H9 (cell line): ENCODE measurements at places on chromosomes 16 and 17. TPM values are rescaled to one million over a fixed set of nuclear protein-coding genes. Genes with fewer than 3 reads are reported as not detected.

CDH16 gene
- total RNA-seq, result not detected in 2 replicates

IL34 gene
- 4.2 and 4.4 TPM in 2 replicates for total RNA-seq

EVI2B gene
- not detected in 2 replicates for total RNA-seq

ROGDI gene
- total RNA-seq, result 33.5 and 36.4 TPM in 2 replicates

PLEKHH3 gene
- 21.4 and 22.3 TPM in 2 replicates for total RNA-seq

UTS2R gene
- 0.75 and 0.94 TPM in 2 replicates for total RNA-seq

CYGB gene
- 2.4 and 2.8 TPM in 2 replicates for total RNA-seq

ABCC11 gene
- total RNA-seq, result 0.24 and 0.33 TPM in 2 replicates

EVPLL gene
- total RNA-seq, result 0.61 TPM in 1 of 2 replicates, not detected in the other

CDH1 gene
- 202 and 237 TPM in 2 replicates for total RNA-seq

NACA2 gene
- total RNA-seq, result not detected in 2 replicates

KRT33B gene
- total RNA-seq, result not detected in 2 replicates

ICAM2 gene
- total RNA-seq, result 0.28 and 0.35 TPM in 2 replicates

KRT24 gene
- total RNA-seq, result not detected in 2 replicates

HOXB8 gene
- total RNA-seq, result not detected in 2 replicates

GRCh38 chr17:58960068-58960467 is 146.6 kb downstream of the TRIM37 start:
- no peaks in the 10 kb centered on the region for H3K27me3 ChIP-seq
- H3K36me3 ChIP-seq, result no peaks in the 10 kb centered on the region
- no peaks in the 10 kb centered on the region; the same call in 1 of the 2 replicates for H3K4me1 ChIP-seq
- no peak for DNase-seq
- no peak overlapping the region for H3K27ac ChIP-seq
- no peak overlapping the region for H3K4me3 ChIP-seq

- no peak for DNase-seq
- H3K36me3 ChIP-seq, result peaks cover 6% of the 10 kb centered on the region
- H3K4me3 ChIP-seq, result no peak overlapping the region
These were observed 26.3 kb upstream of the NACA2 start for GRCh38 chr17:61617330-61617729.

GRCh38 chr16:72458035-72458434 is 286.1 kb upstream of the PMFBP1 start:
- no peak overlapping the region for H3K27ac ChIP-seq
- H3K27me3 ChIP-seq, result no peaks in the 10 kb centered on the region
- H3K4me3 ChIP-seq, result no peak overlapping the region
- DNase-seq, result no peak
- H3K36me3 ChIP-seq, result peaks cover 24% of the 10 kb centered on the region
- H3K4me1 ChIP-seq, result no peaks in the 10 kb centered on the region

DNA sequence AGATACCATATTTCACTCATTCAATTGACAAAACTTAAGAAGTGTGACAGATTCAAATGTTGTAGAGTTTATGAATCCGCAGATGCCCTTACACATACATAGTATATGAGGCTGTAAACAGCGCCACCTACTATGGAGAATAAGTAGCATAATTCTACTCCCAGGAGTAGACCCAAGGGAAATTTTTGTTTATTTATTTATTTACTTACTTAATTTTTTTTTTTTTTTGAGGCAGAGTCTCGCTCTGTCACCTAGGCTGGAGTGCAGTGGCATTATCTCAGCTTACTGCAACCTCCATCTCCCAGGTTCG is 35.5 kb downstream of the GAN start:
- H3K36me3 ChIP-seq, result peaks cover 44% of the 10 kb centered on the region
- H3K27me3 ChIP-seq, result no peaks in the 10 kb centered on the region
- no peak overlapping the region for H3K4me3 ChIP-seq
- H3K4me1 ChIP-seq, result no peaks in the 10 kb centered on the region
- H3K27ac ChIP-seq, result no peak overlapping the region

DNA sequence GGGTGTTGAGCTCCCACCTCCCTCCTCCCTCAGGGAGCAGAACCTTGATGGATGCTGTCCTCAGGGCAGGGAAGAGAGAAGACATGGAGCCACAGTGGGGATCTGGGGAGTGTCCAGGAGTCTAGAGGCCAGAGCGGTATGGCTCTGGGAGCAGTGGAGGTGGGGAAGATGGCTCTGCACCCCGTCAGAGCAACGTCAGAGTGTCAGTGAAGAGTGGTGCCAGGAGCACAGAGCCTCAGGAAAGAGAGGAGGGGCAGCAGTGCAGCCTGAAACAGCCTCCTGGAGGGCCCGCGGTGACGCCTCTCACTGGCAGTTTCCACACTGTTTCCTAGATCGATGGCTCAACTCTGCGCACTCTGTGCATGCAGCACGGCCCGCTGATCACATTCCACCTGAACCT is 23.2 kb upstream of the SLC5A11 start:
- peaks cover 56% of the 10 kb centered on the region; the same call in 2 of the 3 replicates for H3K36me3 ChIP-seq
- no peaks in the 10 kb centered on the region for H3K4me1 ChIP-seq
- no peak overlapping the region for H3K27ac ChIP-seq
- no peak overlapping the region for H3K4me3 ChIP-seq

DNA sequence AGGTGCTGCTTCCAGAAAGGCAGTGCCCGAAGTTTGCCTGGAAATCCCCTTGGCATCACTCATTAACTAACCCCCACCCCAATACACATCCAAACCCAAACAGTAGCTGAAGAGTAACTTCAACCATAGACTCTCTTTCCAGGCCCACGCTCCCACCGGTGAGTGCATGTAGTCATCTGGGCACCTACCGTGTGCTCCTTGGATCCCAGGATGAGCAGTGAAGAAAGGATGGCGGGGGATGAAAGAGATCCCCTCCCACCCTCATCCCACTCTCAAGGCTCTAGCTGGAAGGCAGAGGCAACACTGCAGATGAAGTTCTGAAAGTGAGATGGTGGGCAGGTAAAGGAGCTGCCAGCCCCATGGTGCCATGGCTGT is 305.0 kb downstream of the SOX9 start:
- DNase-seq, result no peak
- H3K4me3 ChIP-seq, result no peak overlapping the region
- H3K4me1 ChIP-seq, result no peaks in the 10 kb centered on the region
- no peak overlapping the region for H3K27ac ChIP-seq

- H3K4me3 ChIP-seq, result no peak overlapping the region
- H3K27ac ChIP-seq, result no peak overlapping the region
- H3K36me3 ChIP-seq, result peaks cover under 1% of the 10 kb centered on the region; the same call in 1 of the 2 replicates
- DNase-seq, result peak; percentile 12
- H3K27me3 ChIP-seq, result no peaks in the 10 kb centered on the region
- H3K4me1 ChIP-seq, result no peaks in the 10 kb centered on the region; the same call in 1 of the 2 replicates
These were observed 176.8 kb upstream of the HSBP1 start for GRCh38 chr16:83630979-83631378.

GRCh38 chr17:75888484-75888883 is 8.3 kb downstream of the TRIM65 start:
- no peaks in the 10 kb centered on the region for H3K27me3 ChIP-seq
- H3K4me1 ChIP-seq, result no peaks in the 10 kb centered on the region
- H3K27ac ChIP-seq, result no peak overlapping the region

DNA sequence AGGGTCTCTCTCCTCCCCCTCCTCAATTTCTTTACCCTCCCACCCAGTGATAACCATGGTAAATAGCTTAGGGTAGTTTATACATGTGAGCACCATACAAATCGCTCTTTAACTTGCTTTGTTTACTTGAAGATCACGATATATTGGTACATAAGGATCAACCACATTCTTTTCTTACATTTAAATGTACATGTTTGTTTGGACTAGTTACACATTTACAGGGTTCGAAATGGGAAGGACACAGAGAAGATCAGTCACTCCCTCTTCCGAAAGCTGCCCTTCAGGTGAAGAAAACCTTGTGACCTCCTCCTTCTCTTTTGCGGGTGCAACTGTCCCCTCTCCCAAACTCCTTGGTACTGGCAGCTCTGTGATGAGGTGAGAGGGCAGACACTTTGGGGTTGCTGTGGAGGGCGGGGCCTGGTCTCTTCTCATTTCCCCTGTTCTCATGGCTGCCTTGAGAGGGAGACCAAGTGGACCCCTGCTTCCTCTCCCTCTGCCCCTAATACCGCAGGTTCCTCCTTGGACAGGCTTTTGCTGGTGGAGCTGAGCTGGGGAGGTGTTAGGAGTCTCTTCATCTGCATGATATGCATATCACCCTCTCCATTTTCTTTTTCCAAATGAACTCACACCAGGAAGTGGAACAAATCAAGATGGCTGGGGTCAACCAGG is 4.7 kb upstream of the PIK3R6 start:
- no peaks in the 10 kb centered on the region; the same call in 2 of the 3 replicates for H3K36me3 ChIP-seq
- H3K27ac ChIP-seq, result no peak overlapping the region
- no peak overlapping the region for H3K4me3 ChIP-seq

GRCh38 chr16:6447021-6447790 is 885.4 kb upstream of the RBFOX1 start:
- H3K36me3 ChIP-seq, result peaks cover 3% of the 10 kb centered on the region
- DNase-seq, result no peak
- H3K4me3 ChIP-seq, result no peak overlapping the region
- H3K4me1 ChIP-seq, result no peaks in the 10 kb centered on the region

DNA sequence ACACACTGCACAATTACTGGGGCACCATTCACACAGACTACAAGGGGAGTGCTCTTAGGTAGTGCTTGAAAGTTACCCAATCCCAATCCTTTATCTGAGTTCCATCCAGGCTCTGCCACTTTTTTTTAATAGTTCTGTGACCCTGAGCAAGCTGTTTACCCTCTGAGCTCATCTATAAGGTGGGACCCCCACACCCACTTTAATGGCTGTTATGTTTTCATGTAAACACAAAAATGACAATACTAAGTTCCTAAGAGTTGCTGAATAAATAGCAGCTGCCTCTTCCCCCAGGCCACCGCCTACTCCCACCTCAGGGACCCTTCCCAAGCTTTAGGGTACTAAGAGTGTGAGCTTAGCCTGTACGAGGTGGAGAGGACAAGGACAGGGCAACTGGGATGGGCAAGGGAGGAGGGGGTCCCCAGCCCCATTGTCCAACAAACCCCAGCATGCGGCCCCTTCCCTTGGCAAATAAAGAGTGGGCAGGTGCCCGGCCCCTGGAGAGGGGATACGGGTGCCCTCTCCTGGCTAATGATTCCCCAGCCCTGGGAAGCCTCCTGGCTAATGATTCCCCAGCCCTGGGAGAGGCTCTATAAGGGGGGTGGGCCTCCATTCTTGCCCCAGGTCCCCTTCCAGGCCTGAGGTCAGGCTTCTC is 14.6 kb downstream of the SLC13A2 start:
- H3K27me3 ChIP-seq, result no peaks in the 10 kb centered on the region
- H3K27ac ChIP-seq, result no peak overlapping the region
- H3K4me1 ChIP-seq, result no peaks in the 10 kb centered on the region
- no peaks in the 10 kb centered on the region; the same call in 2 of the 3 replicates for H3K36me3 ChIP-seq
- no peak for DNase-seq
- H3K4me3 ChIP-seq, result no peak overlapping the region

DNA sequence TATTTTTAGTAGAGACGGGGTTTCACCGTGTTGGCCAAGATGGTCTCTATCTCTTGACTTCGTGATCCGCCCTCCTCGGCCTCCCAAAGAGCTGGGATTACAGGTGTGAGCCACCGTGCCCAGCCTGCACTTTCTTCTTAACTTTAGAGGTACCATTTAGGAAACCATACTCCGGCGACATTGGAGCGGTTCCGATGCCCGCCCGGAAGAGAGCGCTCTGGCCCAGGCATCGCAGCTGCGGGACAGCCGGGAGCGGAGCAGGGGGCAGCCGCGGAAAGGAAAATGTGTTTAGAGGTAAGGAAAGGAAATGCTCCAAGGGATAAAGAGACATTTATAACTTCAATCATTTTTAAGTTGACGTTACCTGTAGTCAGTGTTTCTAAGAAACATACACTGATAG is 6.0 kb upstream of the HS3ST3B1 start:
- DNase-seq, result peak; percentile 42
- no peak overlapping the region for H3K27ac ChIP-seq
- no peaks in the 10 kb centered on the region for H3K4me1 ChIP-seq
- peaks cover 41% of the 10 kb centered on the region for H3K27me3 ChIP-seq

GRCh38 chr17:43994272-43995149 is 9.9 kb upstream of the NAGS start:
- peak; percentile 86 for DNase-seq
- H3K36me3 ChIP-seq, result no peaks in the 10 kb centered on the region
- no peak overlapping the region for H3K27ac ChIP-seq
- H3K27me3 ChIP-seq, result no peaks in the 10 kb centered on the region
- H3K4me1 ChIP-seq, result no peaks in the 10 kb centered on the region
- peak overlapping the region; percentile 55; the same call in 2 of the 3 replicates for H3K4me3 ChIP-seq

DNA sequence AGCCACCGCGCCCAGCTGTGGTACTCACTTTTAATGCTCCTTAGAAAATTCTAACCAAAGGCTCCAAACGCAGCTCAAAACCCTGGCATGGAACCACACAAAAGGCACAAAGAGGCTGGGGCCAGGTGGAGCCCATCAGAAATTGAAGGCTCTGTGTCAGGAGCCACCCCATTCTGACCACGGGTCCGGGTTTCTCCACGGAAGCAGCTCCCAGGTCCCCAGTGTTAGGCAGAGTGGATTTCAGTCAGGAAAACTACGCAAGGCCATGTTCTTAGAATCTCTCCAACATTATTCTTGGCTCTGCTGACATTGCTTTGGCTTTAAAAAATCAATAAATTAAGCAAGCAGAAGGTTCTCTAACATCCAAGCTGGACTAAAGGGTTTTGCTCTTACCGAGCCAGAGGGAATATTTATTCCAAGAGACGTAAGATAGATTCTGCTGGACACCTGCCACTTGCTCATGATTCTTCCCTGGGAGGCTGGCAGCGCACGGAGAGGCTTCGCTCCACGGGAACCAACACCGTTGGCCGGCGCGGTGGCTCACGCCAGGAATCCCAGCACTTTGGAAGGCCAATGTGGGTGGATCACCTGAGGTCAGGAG is 93.5 kb downstream of the NXN start:
- 0 out of 2 replicates have a peak, but pooled peaks cover 3% of the 10 kb centered on the region for H3K36me3 ChIP-seq
- no peak overlapping the region for H3K27ac ChIP-seq
- H3K27me3 ChIP-seq, result peaks cover 3% of the 10 kb centered on the region; the same call in 1 of the 2 replicates
- no peak overlapping the region for H3K4me3 ChIP-seq
- DNase-seq, result no peak

- H3K27me3 ChIP-seq, result no peaks in the 10 kb centered on the region
- no peak overlapping the region for H3K4me3 ChIP-seq
- no peaks in the 10 kb centered on the region for H3K4me1 ChIP-seq
- DNase-seq, result no peak
- H3K27ac ChIP-seq, result no peak overlapping the region
- peaks cover 53% of the 10 kb centered on the region for H3K36me3 ChIP-seq
These were observed 15.3 kb upstream of the TRIM37 start for GRCh38 chr17:59121901-59122480.

GRCh38 chr16:54931120-54932014 is 702 bp downstream of the IRX5 start:
- no peaks in the 10 kb centered on the region for H3K4me1 ChIP-seq
- no peaks in the 10 kb centered on the region; the same call in 1 of the 2 replicates for H3K36me3 ChIP-seq
- DNase-seq, result peak; percentile 50
- no peak overlapping the region for H3K27ac ChIP-seq
- H3K4me3 ChIP-seq, result peak overlapping the region; percentile 55

- H3K4me1 ChIP-seq, result peaks cover 2% of the 10 kb centered on the region; the same call in 1 of the 2 replicates
- H3K27me3 ChIP-seq, result no peaks in the 10 kb centered on the region
- H3K36me3 ChIP-seq, result no peaks in the 10 kb centered on the region
- DNase-seq, result no peak
- H3K4me3 ChIP-seq, result no peak overlapping the region
These were observed 64.2 kb downstream of the PITPNC1 start for GRCh38 chr17:67441052-67441895.
